Activated T-helper 1 cell treated with anti-CD3 and anti-CD28 coated beads, Interleukin-12 subunit alpha, Interleukin-12 subunit beta, Interleukin-2, Interleukin-4 antibody, amounts not matched to agents 30 ng/mL and 10 ng/mL and 1 ng/mL, durations not matched to agents 14 hours and 24 hours and 36 hours (primary cell): ENCODE measurements at places on chromosomes 2 and 18.

- no peak for DNase-seq
Observed at GRCh38 chr2:68282811-68283418, 30.6 kb upstream of the PPP3R1 start.

DNA sequence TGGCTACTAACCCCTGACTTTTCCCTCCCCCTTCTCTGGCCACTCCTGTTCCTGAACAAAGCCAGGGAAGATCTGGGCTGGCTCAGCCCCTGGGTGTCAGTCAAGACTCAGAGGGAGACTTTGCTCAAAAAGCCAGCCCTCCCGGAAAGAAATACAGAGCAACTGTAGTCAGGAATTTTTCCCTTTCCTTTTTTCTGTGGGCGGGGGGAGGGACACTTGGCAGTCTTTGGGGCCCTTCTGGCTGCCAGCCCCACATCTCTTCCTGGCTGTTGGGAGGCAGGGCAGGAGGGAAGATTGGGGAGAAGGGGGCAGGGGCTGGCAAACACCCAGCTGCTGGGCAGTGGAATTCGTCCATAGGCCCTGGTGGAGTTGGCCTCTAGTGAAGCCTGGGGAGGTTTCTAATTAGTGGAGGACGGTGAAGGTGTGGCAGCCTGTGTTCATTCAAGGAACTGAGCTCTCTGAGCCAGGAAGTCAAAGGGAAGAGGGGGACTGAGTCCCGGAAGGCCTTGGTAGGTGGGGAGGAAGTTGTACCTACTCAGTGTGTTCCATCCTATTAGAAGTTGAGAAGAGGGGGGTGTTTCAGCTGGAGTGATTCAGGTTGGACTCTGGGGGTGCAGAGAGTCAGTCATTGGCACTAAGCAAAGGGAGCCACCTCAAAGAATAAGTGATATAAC lies 10.9 kb downstream of the IGFBP2 start:
- no peak for DNase-seq

- DNase-seq = peak; percentile 74
Observed at GRCh38 chr2:239264838-239265651, 135.8 kb downstream of the HDAC4 start.

GRCh38 chr2:143574069-143574468 lies 444.9 kb downstream of the ARHGAP15 start:
- no peak for DNase-seq

GRCh38 chr2:147663962-147664361 lies 180.9 kb upstream of the ACVR2A start:
- DNase-seq = peak; percentile 6

- DNase-seq = no peak
Observed at GRCh38 chr2:212968284-212969081, 182.9 kb downstream of the IKZF2 start.

GRCh38 chr18:32688821-32689220 lies 84.0 kb downstream of the KLHL14 start:
- no peak for DNase-seq
